Activated naive CD4-positive, alpha-beta T cell treated with Interleukin-2 at 50 U/mL for 16 hours (primary cell): ENCODE measurements at places on chromosomes 12 and 14.

DNA sequence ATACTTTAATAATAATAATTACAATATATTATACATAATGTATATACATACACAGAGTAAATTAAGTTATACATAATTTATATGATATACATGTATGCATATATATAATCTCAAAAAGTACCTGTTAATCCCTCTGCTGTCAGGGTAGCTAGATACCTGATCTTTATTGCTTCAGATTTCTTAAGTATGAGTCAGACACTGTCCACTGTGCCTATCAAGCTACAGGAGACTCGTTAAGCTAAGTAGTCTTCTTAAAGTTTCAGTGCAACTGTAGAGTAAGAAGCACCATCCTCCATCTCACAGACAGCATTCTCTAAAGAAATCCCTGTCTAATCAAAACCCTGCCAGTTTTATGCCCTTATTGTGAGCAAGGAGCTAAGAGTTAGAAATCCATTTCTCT lies 428.7 kb downstream of the RERGL start:
- no peak for DNase-seq

DNA sequence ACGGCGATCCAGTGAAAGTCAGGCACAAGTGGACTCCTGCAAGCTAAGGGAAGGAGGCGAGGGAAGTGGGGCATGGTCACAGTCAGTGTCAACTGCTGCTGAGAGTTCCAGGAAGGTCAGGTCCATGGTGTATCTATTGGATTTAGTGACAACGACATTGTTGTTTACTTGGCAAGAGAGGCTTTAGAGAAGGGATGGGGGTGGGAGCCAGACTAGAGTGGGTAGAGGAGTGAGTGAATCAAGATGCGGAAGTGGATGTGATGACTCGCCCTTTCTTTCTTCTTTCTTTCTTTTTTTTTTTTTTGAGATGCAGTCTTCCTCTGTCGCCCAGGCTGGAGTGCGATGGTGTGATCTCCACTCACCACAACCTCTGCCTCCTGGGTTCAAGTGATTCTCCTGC lies 12.5 kb downstream of the P2RX7 start:
- peak; percentile 34 for DNase-seq

- no peak for DNase-seq
These were observed 981.4 kb downstream of the FSCB start for GRCh38 chr14:43525658-43526057.

- DNase-seq, result no peak
These were observed 174.4 kb downstream of the PDZRN4 start for GRCh38 chr12:41362510-41362909.

DNA sequence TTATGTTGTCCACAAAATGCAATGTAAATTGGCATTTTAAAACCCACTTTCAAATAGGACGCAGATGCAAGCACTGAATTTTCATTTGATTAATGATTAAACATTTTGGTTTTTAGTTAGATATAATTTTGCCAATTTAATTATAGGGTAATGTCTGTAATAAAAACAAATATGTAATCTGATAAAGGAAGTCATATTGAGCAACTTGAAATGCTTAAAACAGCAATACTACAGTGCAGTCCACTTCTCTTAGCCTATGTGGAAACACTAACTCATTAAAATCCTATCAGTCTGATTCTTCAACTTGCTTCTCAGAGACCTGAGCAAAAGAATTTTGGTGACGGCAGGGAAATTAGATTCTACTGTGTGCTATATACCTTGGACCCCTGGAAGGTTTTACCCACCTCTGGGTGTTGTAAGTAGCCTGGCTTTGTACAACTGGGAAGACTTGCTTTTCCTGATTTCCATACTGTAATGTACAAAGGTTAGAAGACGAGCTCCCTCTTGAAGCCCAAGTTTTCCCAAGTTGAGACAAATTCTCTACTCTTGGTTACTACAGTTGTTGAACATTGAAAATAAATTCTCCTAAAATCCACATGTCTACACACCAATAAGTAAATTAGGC lies 4.1 kb downstream of the TRHDE start:
- DNase-seq, result no peak

DNA sequence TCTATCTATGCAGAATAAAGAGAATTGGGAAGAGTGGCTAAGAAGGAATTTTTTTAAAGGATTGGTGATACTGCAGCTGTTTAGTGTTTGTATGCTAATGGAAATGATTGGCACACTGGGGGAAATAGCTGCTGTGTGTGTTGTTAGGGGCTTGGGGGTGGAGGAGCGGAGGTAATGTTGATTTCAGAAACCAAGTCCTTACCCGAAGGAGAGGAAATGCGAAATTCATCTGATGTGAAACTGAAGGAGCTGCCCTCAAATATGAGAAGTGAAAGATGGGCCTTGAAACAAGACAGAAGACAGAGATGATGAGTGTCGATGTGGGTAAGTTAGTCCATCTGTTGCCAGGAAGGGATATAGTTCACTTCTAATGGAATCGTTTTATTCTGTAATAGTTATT lies 21.2 kb upstream of the RNASE12 start:
- DNase-seq, result no peak

DNA sequence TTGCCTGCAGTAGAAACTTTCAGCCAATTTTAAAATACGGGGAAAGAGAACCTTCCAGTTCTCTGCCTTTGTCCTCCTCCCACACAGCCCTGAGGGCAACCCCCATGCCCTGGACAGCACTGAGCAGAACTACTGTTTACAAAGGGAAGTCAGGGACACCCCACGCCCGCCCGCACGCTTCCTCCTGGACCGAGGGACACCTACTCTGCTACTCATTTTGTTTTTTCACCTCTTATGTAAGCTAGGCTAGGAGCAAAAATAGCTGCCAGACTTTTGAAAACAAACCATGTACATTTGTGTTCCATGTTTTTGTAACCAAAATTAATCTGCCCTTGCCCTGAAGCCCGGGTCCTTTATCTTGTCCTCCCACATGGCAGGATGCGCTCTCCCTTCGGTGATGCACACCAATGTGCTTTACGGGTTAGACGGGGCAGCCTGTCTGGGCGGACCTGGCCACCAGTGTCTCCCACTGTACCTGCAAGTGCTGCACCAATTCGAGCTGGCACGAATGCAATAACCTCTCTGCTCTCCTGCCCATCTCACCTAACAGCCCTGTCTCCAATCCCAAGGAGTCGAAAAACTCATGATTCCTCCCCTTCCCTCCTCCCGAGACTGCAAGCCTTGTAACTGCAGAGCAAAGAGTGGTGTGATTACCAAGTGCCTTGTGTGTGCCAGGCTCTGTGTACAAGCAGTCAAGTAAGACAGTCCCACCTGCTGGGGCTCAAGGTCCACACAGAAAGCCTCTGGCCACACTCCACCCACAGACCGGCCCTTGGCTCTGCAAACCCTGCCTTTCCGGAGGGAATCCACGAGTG lies 85.2 kb downstream of the CCDC88C start:
- DNase-seq, result no peak

DNA sequence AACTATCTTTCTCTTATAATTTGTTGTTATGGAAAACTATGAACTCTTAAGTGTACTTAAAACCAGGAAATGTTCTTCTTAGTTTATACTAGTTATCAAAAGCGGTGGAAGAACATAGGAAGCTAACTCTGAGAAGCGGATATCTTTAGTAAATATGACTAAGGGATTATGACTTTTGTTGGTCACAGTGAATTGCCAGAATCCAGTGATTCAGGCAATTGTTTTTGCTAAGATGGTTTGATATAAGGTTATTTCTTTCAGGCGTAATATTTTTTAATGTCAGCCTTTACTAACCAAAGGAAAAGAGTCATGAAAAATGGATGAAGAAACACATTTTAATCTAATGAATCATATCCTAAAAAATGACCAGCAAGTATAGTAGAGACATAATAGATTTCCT lies 473.5 kb downstream of the FOXG1 start:
- no peak for DNase-seq

GRCh38 chr12:12202747-12203146 lies 64.1 kb downstream of the LRP6 start:
- no peak for DNase-seq

DNA sequence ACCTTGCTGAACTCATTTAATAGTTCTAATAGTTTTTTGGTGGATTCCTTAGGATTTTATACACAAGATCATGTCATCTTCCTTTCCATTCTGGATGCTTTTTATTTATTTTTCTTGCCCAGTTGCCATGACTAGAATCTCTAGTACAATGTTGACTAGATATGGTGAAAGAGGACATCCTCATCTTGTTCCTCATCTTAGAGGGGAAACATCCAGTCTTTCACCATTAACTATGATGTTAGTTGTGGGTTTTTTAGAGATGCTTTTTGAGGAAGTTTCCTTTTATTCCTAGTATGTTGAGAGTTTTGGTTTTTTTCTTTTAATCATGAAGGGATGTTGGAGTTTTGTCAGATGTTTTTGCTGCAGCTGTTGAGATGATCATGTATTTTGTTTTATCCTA lies 8.7 kb downstream of the ANKRD13A start:
- no peak for DNase-seq
